ENCODE measurements at places on chromosomes 4 and X. TPM values are rescaled to one million over a fixed set of nuclear protein-coding genes. Genes with fewer than 3 reads are reported as not detected.

DNA sequence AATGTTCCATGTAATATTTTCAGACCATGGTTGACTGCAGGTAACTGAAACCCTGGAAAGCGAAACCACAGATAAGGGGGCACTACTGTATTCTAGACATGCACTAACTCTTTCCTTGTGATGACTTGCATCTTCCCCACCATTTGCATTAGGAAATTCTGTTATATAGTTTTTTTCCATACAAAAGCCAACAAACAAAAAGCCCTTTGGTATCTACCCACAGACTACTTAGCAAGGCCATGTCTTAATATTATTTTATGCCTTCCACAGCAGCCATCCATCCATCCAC lies 23.5 kb downstream of the OCIAD1 start:
- no peak overlapping the region for H3K4me3 ChIP-seq
- H3K4me1 ChIP-seq, result no peaks in the 10 kb centered on the region
- H3K36me3 ChIP-seq, result peaks cover 91% of the 10 kb centered on the region
- no peaks in the 10 kb centered on the region for H3K27me3 ChIP-seq

The SNCA gene
- total RNA-seq, result 12.1 TPM

GRCh38 chrX:153700376-153700945 lies 12.7 kb downstream of the SLC6A8 start:
- H3K27ac ChIP-seq, result no peak overlapping the region
- no peak overlapping the region for H3K4me3 ChIP-seq
- H3K4me1 ChIP-seq, result no peaks in the 10 kb centered on the region
- peaks cover 20% of the 10 kb centered on the region for H3K36me3 ChIP-seq
- DNase-seq, result no peak

- peaks cover 24% of the 10 kb centered on the region for H3K36me3 ChIP-seq
- H3K4me3 ChIP-seq, result no peak overlapping the region
- H3K4me1 ChIP-seq, result peaks cover 5% of the 10 kb centered on the region
- no peaks in the 10 kb centered on the region for H3K27me3 ChIP-seq
Observed at GRCh38 chrX:19347916-19348315, 4.2 kb downstream of the PDHA1 start.

The SSX2B gene
- not detected for total RNA-seq

DNA sequence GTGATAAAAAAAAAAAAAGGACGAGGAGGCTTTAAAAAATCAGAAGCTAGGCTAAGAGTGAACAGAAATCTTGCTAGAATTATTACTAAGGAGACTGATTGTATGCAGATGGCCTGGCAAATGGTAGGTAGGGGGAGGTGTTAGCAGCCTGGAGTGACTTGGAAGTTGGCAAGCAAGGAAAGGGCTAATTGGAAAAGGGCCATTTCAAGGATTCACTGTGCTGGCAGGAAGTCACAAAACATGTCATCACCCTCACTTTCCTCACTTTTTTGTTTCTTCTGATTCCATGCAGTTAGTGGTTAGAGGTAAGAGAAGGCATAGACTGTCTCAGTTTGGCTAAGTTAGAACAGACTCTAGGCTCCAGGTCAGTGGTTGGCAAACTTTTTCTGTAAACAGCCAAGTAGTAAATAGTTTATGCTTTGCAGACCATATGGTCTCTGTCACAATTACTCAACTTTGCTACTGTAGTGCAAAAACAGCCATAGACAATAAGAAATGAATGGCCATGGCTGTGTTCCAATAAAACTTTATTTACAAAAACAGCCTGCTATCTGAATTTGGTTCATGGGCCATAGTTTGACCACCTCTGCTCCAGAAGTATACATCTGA lies 646.5 kb upstream of the ACTRT1 start:
- DNase-seq, result no peak
- H3K4me3 ChIP-seq, result no peak overlapping the region
- H3K27ac ChIP-seq, result no peak overlapping the region

- H3K36me3 ChIP-seq, result no peaks in the 10 kb centered on the region
- DNase-seq, result no peak
- H3K4me3 ChIP-seq, result no peak overlapping the region
- H3K27ac ChIP-seq, result no peak overlapping the region
- no peaks in the 10 kb centered on the region for H3K4me1 ChIP-seq
Observed at GRCh38 chrX:18769812-18770573, 62.5 kb downstream of the PPEF1 start.

DNA sequence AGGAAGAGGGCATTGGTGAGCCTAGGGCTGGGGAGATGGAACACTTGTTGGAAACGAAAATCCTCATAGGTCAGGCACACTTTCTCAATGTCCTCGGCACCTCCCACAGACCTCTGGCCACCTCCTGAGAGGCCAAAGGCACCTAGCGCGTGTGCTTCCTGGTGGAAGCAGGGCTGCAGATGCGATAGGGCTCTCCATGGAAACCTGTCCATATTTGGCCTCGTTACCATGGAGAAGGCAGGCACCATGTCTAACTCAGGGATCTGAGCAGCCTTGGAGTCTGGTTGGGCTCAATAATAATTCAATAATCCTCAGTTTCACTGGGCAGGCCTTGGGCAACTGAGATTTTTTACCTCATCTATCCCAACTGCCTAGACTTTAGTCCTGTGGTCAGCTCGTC lies 58.3 kb downstream of the RAI2 start:
- no peak overlapping the region for H3K27ac ChIP-seq
- H3K27me3 ChIP-seq, result no peaks in the 10 kb centered on the region
- no peaks in the 10 kb centered on the region for H3K4me1 ChIP-seq

The TEX13D gene
- not detected for total RNA-seq

The TXLNG gene
- 12.1 TPM for total RNA-seq

The BEX1 gene
- 1.0 TPM for total RNA-seq

- H3K4me1 ChIP-seq, result no peaks in the 10 kb centered on the region
- DNase-seq, result no peak
- H3K4me3 ChIP-seq, result no peak overlapping the region
- no peaks in the 10 kb centered on the region for H3K36me3 ChIP-seq
Observed at GRCh38 chr4:61440321-61440720, 240.2 kb downstream of the ADGRL3 start.

GRCh38 chrX:6761251-6761650 lies 226.3 kb upstream of the VCX3A start:
- H3K4me3 ChIP-seq, result no peak overlapping the region
- no peak for DNase-seq
- H3K27me3 ChIP-seq, result no peaks in the 10 kb centered on the region
- H3K36me3 ChIP-seq, result no peaks in the 10 kb centered on the region
- H3K4me1 ChIP-seq, result no peaks in the 10 kb centered on the region

GRCh38 chr4:88217169-88217568 lies 58.7 kb upstream of the ABCG2 start:
- H3K36me3 ChIP-seq, result no peaks in the 10 kb centered on the region
- no peak for DNase-seq
- no peaks in the 10 kb centered on the region for H3K27me3 ChIP-seq
- H3K4me3 ChIP-seq, result no peak overlapping the region
- H3K4me1 ChIP-seq, result no peaks in the 10 kb centered on the region

GRCh38 chr4:84503495-84504437 lies 4.7 kb upstream of the NKX6-1 start:
- DNase-seq, result no peak
- H3K27me3 ChIP-seq, result peaks cover 97% of the 10 kb centered on the region
- no peak overlapping the region for H3K4me3 ChIP-seq
- peaks cover 12% of the 10 kb centered on the region for H3K4me1 ChIP-seq
- H3K36me3 ChIP-seq, result no peaks in the 10 kb centered on the region
- no peak overlapping the region for H3K27ac ChIP-seq

The ABCG2 gene
- total RNA-seq, result 21.7 TPM

GRCh38 chr4:40247350-40247749 lies 50.5 kb downstream of the RHOH start:
- H3K36me3 ChIP-seq, result no peaks in the 10 kb centered on the region
- no peak overlapping the region for H3K4me3 ChIP-seq
- DNase-seq, result no peak
- H3K4me1 ChIP-seq, result no peaks in the 10 kb centered on the region
- H3K27me3 ChIP-seq, result no peaks in the 10 kb centered on the region

GRCh38 chr4:145132511-145133098 lies 34.5 kb downstream of the ABCE1 start:
- H3K4me3 ChIP-seq, result no peak overlapping the region
- peaks cover 3% of the 10 kb centered on the region for H3K4me1 ChIP-seq
- H3K27me3 ChIP-seq, result no peaks in the 10 kb centered on the region
- no peak for DNase-seq
- no peak overlapping the region for H3K27ac ChIP-seq

DNA sequence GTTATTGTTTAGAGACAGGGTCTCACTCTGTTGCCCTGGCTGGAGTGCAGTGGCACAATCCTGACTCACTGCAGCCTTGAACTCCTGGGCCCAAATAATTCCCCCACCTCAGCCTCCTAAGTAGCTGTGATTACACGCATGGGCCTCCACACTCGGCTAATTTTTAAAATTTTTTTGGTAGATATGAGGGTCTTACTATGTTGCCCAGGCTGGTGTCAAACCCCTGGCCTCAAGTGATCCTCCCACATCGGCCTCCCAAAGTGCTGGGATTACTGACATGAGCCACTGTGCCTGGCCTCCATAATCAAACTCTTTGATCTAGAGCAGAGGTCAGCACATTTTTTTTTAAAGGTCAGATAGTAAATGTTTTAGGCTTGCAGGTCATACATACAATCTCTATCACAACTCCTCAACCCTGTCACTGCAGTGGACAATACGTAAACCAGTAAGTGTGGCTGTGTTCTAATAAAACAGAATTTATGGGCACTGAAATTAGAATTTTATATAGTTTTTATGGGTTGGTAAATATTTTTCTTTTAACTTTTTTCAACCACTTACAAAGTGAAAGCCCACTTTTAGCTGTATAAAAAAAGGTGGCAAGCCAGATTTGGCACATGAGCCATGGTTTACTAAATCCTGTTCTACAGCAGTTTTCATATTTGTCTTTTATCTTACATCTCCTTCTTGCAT lies 105.1 kb upstream of the RAPGEF2 start:
- H3K27me3 ChIP-seq, result no peaks in the 10 kb centered on the region
- no peak overlapping the region for H3K27ac ChIP-seq
- no peaks in the 10 kb centered on the region for H3K36me3 ChIP-seq

GRCh38 chrX:153688911-153689590 lies 1.3 kb downstream of the SLC6A8 start:
- H3K27ac ChIP-seq, result no peak overlapping the region
- DNase-seq, result no peak
- no peaks in the 10 kb centered on the region for H3K36me3 ChIP-seq
- no peaks in the 10 kb centered on the region for H3K27me3 ChIP-seq

- no peak for DNase-seq
- peaks cover 6% of the 10 kb centered on the region for H3K4me1 ChIP-seq
- no peak overlapping the region for H3K27ac ChIP-seq
Observed at GRCh38 chr4:48137846-48138245, 3.8 kb upstream of the TXK start.

- H3K36me3 ChIP-seq, result peaks cover 3% of the 10 kb centered on the region
- no peaks in the 10 kb centered on the region for H3K27me3 ChIP-seq
- H3K4me3 ChIP-seq, result no peak overlapping the region
- H3K27ac ChIP-seq, result peak overlapping the region; percentile 56
- no peak for DNase-seq
- peaks cover 32% of the 10 kb centered on the region for H3K4me1 ChIP-seq
Observed at GRCh38 chr4:151206241-151207005, 70.5 kb upstream of the PRSS48 start.

The CTAG1A gene
- total RNA-seq, result not detected

- no peaks in the 10 kb centered on the region for H3K27me3 ChIP-seq
- no peak for DNase-seq
- no peak overlapping the region for H3K4me3 ChIP-seq
- no peak overlapping the region for H3K27ac ChIP-seq
Observed at GRCh38 chr4:25938366-25938765, 24.3 kb downstream of the SMIM20 start.

The RBM41 gene
- total RNA-seq, result 18.0 TPM

DNA sequence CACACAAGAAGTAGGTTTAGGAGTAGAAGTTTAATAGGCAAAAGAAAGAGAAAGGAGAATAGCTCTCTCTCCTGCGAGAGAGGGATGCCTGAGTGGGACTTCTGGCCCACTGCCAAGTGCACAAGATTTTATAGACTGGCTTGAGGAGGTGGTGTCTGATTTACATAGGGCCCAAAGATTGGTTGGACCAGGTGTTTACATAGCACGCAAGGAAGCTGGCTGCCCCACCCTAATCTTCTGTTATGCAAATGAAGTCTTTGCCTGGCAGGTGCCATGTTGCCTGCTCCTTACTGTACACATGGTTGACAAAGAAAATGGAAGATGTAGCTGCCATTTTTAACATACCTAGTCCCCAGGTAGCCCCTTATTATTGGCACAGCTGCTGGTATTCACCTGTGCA lies 170.8 kb upstream of the GATB start:
- no peaks in the 10 kb centered on the region for H3K4me1 ChIP-seq
- DNase-seq, result no peak
- H3K27me3 ChIP-seq, result no peaks in the 10 kb centered on the region
- H3K36me3 ChIP-seq, result no peaks in the 10 kb centered on the region
- H3K4me3 ChIP-seq, result no peak overlapping the region
- no peak overlapping the region for H3K27ac ChIP-seq

- no peak for DNase-seq
- H3K27me3 ChIP-seq, result no peaks in the 10 kb centered on the region
- H3K36me3 ChIP-seq, result no peaks in the 10 kb centered on the region
Observed at GRCh38 chr4:173443121-173443520, 44.2 kb upstream of the SCRG1 start.

DNA sequence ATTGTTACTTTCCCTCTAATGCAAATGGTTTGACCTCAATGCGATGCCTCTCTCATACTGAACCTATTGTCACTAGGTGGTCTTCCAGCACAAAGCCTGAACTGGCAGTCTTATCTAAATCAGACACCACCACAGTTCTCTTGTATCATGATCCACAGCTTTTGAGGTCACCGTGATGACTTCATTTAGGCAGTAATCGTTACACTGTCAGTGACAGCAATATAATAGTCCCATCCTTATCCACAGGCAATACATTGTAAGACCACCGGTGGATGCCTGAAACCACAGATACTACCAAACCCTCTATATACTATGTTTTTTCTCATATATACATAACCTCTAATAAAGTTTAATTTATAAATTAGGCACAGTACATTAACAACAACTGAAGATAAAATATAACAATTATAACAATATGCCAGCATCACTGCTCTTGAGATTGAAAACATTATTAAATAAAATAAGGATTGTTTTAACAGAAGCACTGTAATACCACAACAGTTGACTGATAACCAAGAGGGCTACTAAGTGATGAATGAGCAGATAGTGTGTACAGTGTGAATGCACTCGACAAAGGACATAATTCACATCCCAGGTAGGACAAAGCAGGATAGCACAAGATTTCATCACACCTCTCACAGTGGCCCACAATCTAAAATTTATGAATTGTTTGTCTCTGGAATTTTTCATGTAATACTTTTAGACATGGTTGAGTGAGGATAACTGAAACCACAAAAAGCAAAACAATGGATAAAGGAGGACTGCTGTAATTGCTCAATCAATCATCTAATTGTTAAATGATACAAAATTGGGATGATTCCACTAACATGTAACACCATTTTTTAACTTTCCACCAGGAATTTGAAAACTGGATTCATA lies 419.4 kb downstream of the CENPC start:
- no peaks in the 10 kb centered on the region for H3K36me3 ChIP-seq
- no peak overlapping the region for H3K4me3 ChIP-seq

The SLC6A8 gene
- total RNA-seq, result 8.0 TPM

GRCh38 chr4:7194251-7195140 lies 2.2 kb downstream of the SORCS2 start:
- H3K4me1 ChIP-seq, result peaks cover 4% of the 10 kb centered on the region
- DNase-seq, result peak; percentile 90
- no peak overlapping the region for H3K4me3 ChIP-seq

Measured in upper lobe of right lung (tissue), 1 donor.